NCI-H1694 (cell line): ENCODE measurements at places on chromosomes 12 and 14.

DNA sequence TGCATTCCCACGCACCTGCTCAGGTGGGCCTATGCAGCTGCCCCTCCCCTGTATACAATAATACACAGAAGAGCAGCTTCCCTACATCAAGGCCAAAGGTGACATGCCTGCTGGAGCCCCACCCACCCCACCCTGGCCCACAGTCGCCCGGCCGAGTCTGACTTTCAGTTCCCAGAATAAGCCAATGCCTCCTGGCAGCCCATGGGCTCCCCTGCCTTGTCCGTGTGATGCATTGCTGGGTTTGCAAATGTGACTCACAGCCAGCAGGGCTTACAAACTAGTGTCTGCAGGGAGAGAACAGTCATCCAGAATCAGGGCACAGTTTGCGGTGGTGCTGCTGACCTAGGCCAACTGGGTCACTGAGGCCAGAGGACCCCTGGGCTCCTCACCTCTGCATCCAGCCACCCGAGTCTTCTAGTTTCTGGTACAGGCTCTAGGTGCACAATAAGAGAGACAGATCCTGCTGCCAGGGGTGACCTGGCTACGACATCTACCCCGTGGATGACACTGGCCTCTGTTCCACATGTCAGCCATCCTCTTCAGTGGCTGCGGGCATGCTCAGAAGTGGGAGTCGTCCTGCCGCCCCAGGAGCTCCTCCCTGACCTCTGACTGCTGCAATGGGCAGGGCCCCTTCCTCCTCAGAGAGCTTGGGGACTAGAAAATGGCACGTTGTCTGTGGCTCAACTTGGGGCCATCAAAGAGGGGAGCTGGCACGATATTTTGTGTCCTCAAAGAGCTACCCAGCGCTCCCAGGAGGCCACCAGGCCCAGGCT, 84.5 kb downstream of the CHGA start:
- no peak for DNase-seq

DNA sequence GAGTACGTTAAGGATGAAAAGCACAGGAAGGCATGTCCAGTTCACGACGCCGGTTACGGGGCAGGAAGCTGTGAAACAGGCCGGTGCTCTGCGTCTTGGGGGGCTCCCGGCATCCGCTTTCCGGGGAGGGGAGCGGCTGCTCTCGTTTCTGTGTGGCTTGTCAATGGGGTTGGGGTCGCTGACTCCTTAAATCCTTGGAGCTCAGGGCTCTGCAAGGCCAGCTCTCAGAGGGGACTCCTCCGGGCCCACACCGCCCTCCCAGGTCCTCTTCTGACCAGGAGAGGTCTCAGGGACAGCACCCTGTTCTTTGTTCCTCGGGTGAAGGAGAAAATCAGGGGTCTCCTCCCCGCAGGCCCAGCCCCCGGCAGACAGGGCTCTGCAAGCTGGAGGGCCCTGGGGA, 78.1 kb downstream of the GALNT9 start:
- no peak for DNase-seq

- DNase-seq = no peak
These were observed 359.3 kb downstream of the BCL11B start for GRCh38 chr14:98912655-98913054.

DNA sequence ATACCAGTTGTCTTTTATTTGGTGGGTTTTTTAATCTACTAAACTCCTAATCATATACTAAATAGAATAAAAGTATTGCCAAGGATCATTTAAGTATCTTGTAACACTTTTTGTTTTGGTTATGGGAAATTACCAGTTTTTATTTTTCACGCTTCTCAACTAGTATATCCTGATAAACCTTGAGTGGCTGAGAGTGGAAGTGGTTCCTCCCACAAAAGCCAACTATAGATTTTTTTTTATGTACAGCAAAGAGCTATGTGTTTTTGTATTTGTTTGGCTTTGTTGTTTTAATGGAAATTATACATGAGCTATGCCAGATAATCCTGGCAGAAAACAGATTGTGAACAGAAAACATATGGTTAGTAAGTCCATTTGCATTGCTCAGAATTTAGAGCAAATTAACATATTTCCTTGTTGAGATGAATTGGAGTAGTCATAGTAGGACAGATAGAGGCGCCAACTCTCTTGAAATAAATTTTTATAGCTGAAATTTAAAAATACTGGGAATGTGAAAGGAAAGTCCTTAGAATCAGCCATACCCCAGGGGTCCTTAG, 60.9 kb upstream of the PSMA6 start:
- DNase-seq = no peak

DNA sequence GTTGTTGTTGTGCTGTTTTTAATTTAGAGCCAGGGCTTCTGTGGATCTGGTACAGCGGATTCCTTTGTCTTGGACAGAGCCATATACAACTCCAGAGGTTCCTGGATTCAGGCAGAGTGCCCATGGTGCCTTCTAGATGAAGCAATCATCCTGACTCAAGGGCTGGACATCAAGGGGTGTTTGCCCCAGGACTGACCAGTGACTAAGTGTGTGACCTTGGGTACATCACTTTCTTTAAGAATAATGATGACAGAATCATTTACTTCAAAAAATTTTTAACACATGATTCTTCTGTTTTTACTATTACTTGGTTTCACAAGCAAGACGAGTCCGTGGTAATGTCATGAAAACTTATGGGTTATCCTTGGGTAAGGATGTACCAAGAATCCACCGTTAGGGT, 397.3 kb downstream of the ZFP36L1 start:
- no peak for DNase-seq

GRCh38 chr12:82930301-82930700, 243.6 kb downstream of the TMTC2 start:
- DNase-seq = no peak

DNA sequence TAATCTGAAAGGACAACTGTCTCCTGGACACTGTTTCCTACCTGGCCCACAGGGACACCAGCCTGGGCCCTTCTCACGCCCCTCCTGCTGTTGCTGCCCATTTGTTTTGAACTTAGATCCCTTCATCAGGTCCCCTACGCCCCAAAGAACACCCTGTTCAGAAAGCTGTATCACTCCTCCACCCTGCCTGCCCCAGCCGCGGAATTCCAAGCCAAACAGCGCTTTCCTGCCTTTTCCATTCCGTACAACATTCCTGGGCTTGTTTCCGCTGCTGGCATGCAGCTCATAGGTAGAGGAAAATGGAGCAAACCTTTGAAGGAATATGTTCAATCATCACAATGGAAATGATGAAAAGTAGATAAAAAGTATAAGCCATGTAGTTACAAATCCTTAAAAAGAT, 12.8 kb upstream of the GSG1 start:
- DNase-seq = no peak

GRCh38 chr14:42665083-42665482, 1058.4 kb downstream of the LRFN5 start:
- DNase-seq = no peak

GRCh38 chr14:69006346-69006745, 27.2 kb upstream of the ACTN1 start:
- DNase-seq = no peak

- no peak for DNase-seq
These were observed 79.2 kb downstream of the DUSP16 start for GRCh38 chr12:12483438-12483837.

GRCh38 chr12:54159140-54159539, 29.6 kb downstream of the SMUG1 start:
- peak; percentile 55 for DNase-seq

DNA sequence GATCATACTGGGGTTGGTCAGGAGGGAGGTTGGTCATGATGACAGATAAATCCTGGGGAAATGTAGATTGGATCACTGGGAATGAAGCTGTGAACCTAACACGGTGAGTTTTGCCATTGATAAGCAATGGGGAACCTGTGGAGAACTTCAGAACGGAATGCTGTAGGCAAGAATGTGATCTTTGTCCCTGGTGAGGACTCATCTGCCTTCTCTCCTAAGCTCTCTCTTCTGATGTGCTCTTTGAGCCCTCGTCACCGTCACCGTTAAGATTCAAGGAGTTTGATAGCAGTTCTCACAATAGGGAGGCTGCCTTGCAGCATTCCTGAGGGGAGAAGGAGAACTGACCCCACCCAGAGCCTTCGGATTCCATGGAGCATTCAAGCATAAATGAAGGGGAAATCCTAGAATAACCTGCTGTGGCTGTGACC, 217.6 kb downstream of the ANO6 start:
- DNase-seq = no peak

DNA sequence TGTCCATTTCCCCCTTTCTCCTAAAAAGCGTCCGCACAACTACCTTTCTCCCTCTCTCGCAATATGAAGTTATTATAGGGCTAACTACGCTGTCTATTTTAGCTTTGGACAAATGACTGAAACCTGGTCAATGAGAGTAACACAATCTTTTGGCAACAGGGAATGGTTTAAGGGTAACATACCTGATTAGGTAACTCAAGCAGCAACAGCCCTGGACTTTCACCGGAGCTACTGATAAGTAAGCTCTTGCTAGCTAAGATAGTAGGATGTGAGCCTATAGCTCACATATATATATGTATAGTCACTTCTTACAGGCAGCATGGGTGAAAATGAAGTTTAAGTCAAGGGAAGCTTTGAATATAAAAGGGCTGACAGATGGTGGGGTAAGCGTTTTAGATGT, 313.0 kb downstream of the CEP128 start:
- DNase-seq = no peak

DNA sequence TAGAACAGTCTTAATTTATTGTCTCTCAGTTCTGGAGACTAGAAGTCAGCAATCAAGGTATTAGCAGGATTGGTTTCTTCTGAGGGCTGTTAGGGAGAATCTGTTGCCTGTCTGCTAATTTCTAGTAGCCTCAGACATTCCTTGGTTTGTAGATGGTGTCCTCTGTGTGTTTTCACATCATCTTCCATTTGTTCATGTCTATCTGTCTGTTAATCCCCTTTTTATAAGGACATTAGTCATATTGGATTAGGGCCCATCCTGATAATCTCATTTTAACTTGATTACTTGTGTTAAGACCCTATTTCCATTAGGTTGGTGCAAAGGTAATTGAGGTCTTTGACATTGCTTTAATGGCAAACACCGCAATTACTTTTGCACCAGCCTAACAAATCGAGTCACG, 34.3 kb downstream of the TBC1D15 start:
- no peak for DNase-seq

- no peak for DNase-seq
These were observed at the start of gene KDM5A for GRCh38 chr12:389142-390096. TSS of gene KDM5A (minus strand) at chr12:389320. CDS start at chr12:389091, 229 bp downstream.

GRCh38 chr14:34872822-34873588, 2.2 kb downstream of the BAZ1A start:
- DNase-seq = peak; percentile 75

DNA sequence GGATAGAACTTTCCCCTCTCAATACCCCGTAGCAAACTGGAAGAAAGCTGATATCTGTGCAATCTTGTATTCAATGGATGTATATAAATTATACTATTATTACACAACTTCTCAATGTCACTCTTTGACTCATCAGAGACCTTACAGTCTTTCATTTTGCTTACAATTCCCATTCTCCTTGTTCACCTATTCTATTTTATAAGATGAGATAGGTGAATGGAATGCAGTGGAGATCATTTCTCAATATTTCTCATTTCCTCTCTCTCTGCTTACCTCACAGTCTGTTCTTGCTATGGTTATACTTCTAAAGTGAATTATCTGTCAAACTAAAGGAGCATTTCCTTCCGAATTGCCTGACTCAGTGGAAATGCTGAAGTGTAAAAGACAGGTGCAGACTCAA, 14.9 kb downstream of the FOXA1 start:
- no peak for DNase-seq

GRCh38 chr12:54282949-54283593, 2.5 kb downstream of the HNRNPA1 start:
- DNase-seq = no peak

DNA sequence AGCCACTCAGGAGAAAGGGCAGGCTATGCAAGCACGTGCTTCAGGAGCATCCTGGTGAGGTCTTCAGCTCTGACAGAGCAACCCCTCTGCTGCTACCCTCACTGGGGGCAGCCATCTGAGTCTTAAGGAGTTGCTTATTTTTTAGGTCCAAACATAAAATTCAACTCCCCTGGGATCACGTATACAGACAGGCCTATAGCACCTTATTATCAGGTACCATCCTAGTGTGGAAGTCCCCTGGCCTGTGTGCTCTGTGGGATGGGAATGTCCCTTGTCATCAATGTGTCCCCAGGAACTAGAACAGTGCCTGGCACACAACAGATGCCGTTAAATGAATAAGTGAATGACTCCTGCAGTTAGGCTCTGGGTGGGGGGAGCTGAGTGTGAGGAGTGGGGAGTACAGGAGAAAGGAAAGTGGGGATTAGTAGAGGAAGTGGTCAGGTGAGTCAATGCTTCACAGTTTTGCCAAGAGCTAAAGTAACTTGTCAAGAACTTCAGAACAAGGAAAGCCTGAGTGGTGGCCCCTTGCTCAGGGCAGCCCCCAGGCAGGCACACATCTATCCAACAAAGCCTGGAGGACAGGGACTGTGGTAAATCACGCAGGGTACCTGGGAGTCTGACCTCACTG, 33.5 kb downstream of the DAD1 start:
- no peak for DNase-seq

DNA sequence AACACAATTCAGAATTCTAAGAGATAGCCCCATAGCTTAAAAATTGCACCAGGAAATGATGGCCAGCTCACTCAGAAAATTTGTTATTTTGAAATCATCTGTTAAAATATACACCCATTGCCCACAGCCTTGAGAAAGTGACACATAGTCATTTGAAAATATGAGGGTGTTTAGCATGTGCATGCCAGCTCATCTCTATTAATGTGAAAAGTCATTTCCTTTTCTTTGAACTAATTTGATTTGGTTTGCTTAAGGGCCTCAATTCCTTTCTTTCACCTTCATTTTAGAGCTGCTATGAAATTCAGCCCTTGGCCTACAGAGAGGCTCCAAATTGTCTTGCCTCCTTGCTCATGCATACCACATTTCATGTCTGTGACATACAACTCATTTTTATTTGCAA, 241.4 kb downstream of the PHLDA1 start:
- DNase-seq = no peak

DNA sequence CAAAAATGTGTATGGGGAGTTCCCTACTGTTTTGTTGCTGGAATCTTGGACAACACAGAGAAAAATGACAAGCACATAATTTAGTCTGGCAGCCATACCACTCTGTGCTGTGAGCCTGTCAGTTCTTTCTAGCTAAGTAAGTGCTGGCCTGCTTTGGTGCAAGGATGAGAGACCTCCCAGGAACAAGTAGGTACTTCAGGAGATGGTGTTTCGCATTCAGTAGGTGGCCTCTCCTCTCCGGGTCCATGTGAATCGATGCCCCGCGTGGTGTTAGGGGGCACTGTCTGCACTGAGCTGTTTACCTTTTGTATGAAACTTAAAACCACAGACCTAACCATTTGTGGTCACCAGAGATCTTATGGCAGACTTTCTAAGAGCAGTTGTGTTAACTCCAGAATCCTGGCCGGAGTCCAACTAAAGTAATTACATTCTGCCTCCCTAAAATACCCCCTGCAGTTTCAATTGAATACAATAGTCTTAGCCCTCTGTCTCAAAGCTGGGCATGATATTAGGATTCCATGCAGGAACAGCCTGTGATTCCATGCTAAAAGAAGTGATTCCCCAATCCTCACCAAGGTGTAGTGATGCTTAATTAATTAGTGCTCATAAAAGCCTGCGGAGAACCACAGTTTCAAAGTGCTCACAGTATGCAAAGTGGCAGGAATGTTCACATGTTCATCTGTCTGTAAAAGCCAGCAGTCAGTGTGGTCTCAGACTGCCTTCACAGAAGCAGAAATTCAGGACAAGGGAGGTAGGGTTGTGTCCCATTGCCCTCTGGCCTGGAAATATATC, 64.2 kb downstream of the LLPH start:
- DNase-seq = no peak
